ENCODE measurements at places on chromosomes 12 and 14.

DNA sequence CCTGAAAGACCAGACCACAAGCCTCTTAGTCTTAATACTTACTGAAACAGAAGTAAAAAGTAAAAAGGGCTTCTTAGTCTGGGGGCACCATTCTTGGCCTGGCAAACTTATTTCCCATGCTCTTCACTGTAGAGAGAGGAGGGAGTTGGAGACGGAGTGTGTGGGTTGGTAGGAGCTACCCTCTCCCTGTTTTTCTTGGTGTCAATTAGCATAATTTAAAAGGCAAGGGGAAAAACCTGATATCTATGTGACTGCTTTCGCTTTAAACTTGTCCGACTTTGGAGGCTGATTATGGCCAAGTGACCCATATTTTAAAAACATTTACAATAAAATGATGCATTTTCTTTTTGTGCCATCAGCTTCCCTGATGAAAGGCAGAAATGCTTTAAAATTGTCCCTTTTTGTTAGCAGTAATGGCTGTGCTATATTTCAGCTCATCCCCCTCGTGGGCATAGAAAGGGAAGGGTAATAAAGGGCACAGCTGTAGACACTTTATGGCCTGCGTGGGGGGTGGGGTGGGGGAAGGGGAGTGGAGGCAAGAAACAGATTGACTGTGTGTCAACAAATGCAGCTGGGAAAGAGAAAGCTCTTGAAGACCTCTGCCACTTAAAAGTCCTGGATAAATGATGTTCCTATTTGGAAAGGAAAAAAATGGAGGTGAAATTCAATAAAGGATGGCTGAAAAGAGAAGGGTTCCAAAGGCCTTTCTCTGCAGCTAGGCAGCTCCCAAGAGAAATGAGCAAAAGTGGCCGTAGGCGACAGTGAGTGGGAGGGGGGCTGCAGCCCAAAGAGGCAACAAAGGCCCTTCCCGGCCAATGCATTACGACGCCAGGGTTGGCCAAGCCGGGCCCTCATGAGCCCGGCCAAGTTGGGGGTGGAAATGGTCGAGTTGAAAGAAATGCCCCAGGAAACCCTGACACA lies 57.5 kb upstream of the TMEM263 start:
- no peak for DNase-seq

- no peak for DNase-seq
These were observed 382.2 kb downstream of the GRIN2B start for GRCh38 chr12:13599176-13599575.

DNA sequence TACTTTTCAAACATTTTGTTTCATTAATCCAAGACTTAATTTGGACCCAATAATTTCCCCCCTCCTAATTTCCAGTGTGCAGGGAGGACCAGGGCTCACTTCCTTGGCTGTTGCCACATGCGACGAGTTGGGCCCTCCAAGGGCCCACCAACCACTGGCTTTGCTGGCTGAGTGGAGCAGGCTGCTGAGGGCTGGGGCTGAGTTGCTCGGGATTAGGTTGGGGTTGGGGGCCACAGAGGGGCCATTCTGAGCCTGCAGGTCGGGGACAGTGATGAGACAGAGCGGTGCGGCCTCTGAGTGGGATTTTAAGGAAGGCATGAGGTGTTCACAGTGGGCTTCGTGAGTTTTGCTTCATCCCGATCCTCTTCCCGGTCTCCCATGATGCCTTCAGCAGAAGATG lies 6.1 kb upstream of the TRAF3 start:
- DNase-seq, result no peak

DNA sequence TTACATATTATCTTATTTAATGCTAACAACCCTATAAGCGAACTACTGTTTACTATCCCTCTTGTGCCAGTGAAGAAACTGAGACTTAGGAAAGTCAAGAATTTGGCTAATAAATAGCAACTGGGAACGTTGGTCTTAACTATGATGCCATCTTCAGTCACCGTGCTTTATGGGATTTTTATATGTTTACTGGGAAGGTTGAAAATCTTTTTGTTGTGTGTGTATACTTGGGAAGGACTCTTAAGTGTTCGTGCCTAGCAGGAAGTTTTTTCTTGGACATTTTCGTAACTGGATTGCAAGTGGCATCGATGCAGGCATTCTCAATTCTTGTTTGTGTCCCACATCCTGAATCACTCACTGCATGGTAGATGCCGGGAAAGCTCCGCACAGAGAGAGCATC lies 9.4 kb downstream of the SFSWAP start:
- DNase-seq, result no peak

DNA sequence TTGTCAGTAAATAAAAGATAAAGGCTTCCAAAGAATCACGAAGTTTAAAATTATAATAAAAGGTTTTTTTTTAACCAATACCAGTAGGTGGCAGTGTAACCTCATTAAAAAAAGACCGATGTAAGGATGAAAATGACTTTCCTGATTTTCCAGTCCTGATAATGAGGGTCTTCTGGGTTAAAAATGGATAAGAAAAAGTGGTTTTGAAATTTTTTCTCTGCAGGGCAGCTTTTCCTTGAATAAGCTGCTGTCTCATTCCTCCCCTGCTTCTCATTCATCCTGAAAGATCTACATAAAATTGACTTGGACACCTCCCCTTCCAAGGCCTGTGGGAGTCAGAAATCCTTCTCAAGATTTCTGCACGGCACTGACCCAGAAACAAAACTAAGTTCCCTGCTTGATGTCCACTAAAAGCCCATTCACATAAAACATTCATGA lies 58.9 kb upstream of the FBXO33 start:
- DNase-seq, result peak; percentile 40

Data from suppressor macrophage treated with lipopolysaccharide for 4 hours (primary cell).